ENCODE measurements at places on chromosomes 2 and 18. TPM values are rescaled to one million over a fixed set of nuclear protein-coding genes. Genes with fewer than 3 reads are reported as not detected.

The HAAO gene
- polyA plus RNA-seq, result 25.7 TPM

The SATB2 gene
- 3.6 TPM for polyA plus RNA-seq

The GKN2 gene
- 2.3 TPM for polyA plus RNA-seq

The FBXO36 gene
- 5.3 TPM for polyA plus RNA-seq

The ZFP36L2 gene
- 116 TPM for polyA plus RNA-seq

The POTEI gene
- polyA plus RNA-seq, result 0.57 TPM

The WBP1 gene
- 134 TPM for polyA plus RNA-seq

The TET3 gene
- 17.5 TPM for polyA plus RNA-seq

The MOCOS gene
- 1.1 TPM for polyA plus RNA-seq

The ASPRV1 gene
- polyA plus RNA-seq, result 3.1 TPM

The IL36RN gene
- 0.04 TPM for polyA plus RNA-seq

The DNPEP gene
- 71.3 TPM for polyA plus RNA-seq

The KYNU gene
- 1.1 TPM for polyA plus RNA-seq

GRCh38 chr2:129754831-129755230 lies 224.6 kb upstream of the RAB6C start:
- no peak for DNase-seq

GRCh38 chr18:43267818-43268217 lies 9.5 kb downstream of the SYT4 start:
- no peak for DNase-seq

DNA sequence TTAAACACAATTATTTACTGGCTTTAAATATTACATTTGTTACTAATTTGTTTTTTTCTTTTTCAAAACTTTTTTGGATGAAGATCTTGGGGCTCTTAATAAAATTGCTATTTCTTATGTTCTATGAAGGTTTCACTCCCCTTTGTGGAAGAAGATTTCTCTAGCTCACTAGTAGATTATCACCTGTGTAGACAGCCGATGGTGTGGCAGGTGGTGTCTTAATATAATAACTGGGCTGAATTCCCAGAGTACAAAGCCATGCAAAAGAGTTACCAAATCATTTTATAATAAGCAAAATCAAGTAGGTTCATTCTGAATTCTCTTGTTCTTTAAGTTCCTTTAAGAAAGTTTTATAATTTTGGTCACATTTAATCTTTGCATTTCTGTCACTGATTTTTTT lies 233.7 kb downstream of the CCDC102B start:
- no peak for DNase-seq

GRCh38 chr2:107430006-107430405 lies 396.7 kb upstream of the RGPD4 start:
- no peak for DNase-seq

GRCh38 chr18:77635451-77635850 lies 385.8 kb downstream of the GALR1 start:
- DNase-seq, result no peak

DNA sequence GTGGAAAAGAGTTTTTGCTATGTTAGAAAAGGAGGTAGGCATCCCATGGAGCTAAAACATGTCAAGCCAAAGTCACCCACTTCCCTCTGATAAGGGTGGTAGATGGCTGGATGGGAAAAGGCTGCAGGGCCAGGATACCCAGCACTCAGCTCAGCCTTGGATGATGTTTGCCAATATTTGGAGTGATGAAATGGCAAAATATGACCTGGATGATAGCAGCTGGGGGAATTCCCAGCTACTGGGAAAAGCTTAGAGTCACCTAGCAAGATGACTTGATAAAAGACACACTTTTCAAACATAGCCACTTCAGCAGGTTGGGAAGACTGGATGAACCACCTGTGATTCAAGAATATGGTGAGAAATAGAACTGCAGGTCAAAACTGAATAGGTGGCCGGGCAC lies 10.1 kb downstream of the RFX8 start:
- DNase-seq, result no peak

DNA sequence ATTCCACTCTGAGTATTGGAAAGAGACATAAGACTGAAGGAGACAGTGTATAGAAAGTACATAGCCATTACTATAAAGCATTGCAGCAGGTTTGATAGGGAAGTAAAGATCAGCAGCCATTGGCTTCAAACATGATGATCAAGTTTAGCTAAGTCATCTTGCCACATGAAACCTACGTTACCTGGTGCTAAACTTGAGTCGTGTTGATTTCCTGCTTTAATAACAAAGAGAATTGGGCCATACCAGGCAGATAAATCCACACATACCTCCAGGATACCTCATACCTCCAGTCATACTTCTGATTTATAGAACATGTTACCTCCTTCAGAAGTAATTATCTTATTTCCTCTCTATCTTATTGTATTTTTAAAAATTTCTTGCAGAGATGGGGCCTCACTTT lies 10.3 kb upstream of the KYNU start:
- no peak for DNase-seq

DNA sequence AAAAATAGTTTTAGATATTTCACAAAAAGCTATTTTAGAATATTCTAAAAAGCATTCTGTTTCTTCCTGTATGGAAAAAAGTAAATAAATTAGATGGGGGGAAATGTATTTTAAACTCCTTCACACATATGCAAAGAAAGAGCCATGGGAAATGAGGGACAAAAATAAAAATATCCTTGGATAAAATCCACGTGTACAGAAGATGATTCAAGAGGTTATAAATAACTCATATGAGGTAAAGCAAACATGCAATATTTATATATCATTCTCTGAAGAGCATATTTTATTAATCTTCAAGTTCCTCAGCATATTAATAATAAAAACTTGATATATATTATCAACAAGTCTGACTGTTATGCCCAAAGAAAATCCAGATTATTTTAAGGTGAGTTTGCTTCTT lies 8.8 kb upstream of the GFPT1 start:
- DNase-seq, result no peak

DNA sequence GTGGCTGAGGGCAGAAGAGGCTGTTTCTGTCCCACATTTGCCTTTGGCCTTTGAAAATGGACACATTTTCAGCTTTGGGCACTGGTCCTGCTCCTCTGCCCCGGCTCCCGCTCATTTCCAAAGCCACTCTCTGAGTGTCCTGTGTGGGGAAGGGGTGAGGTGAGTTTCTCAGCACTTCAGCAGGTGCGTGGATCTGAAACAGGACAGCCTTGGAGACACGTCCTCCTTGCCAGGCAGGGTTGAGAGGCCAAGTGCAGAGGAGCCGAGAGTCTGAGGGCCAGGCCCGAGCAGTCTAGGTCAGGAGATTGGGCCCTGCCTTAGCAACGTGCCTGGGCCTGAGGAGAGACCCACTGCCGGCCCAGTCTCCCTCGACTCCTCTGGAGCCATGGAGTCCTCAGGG lies 21.9 kb upstream of the ALPI start:
- no peak for DNase-seq

GRCh38 chr2:73907840-73908452 lies 15.1 kb downstream of the ACTG2 start:
- no peak for DNase-seq

GRCh38 chr2:69830045-69830905 lies 815 bp downstream of the GMCL1 start:
- DNase-seq, result no peak

DNA sequence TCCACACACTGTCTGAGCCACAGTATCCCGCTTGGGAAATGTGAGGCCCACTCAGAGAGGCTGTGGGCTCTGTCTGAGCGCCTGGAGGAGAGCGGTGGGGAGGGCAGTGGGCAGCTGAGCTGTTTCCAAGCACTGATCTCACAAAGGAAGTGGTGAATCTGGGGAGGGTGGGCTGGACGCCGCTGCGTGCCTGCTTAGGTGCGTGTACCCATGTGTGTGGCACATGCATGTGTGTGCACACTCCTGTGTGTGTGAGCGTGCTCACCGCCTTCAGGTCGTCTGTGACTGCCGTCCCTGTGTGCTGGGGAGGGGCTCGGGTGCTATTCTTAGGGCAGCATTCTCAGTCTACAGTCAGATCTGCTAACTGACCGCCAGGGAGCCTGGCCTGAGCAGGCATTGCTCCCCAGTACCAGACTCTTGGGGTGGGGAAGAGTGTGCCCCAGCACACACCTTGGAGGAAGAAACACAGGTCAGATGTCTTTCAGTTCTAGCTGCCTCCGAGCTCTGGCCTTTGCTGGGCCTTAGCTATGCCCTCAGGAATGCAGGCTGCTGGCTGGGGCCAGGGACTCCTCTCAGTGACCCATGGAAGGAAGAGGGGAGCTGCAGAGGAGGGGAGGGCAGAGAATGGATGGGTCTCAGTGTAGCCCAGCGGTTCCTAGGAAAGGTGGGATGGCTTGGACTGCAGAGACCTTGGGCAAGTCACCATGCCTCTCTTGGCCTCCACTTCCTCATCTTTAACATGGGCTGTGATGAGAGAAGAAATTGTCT lies 31.4 kb downstream of the KCNIP3 start:
- no peak for DNase-seq

DNA sequence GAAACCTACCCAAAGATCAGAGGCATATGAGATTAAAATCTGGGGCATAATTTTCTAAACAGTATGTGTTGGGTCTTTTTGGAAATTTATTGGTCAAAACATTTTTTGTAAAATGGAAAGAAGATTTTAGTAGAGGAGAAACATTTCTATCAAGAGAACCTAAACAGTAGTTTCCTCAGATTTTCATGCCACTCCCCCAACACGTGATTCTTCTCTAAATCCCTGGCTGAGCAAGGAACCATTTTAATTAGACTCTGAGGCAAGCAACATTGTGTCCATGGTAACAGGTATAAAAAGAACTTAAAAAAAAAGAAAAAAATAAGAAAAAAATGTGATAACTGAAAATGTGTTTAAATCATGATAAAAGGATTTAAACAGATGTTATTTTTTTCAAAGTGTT lies 1105.2 kb upstream of the ZEB2 start:
- DNase-seq, result no peak

DNA sequence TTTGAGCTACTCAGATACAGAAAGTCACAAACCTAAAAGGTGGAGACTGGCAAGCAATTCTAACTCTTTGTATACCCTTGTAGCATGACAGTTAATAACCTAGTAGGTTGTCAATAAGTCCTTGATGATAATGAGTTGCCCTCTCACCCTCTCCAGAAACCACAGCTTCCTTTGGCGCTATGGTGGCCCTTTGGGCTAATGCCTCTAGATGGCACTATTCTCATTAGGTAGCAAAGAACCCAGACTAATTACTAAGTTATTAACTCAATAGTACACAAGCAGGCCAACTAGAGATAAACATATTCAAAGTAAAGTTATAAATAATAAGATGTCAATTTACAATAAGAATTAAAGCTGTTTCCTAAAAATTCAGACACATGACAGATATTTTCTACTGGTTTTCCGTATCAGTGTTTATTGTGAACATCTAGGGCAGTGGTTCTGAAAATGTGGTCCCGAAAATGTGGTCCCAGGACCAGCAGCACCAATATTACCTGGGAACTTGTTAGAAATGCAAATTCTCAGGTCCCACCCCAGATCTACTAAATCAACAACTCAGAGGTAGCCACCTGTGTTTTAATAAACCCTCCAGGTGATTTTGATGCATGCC lies 41.1 kb downstream of the LDAH start:
- DNase-seq, result no peak

GRCh38 chr2:133525613-133526529 lies 42.4 kb downstream of the NCKAP5 start:
- peak; percentile 40 for DNase-seq

- DNase-seq, result no peak
Observed at GRCh38 chr2:100862081-100862480, 42.1 kb downstream of the NPAS2 start.

- no peak for DNase-seq
Observed at GRCh38 chr18:31877900-31878299, 65.0 kb downstream of the TRAPPC8 start.

- no peak for DNase-seq
Observed at GRCh38 chr2:100988630-100989417, 13.3 kb upstream of the RPL31 start.

- DNase-seq, result no peak
Observed at GRCh38 chr2:20582600-20583221, 68.2 kb downstream of the HS1BP3 start.

DNA sequence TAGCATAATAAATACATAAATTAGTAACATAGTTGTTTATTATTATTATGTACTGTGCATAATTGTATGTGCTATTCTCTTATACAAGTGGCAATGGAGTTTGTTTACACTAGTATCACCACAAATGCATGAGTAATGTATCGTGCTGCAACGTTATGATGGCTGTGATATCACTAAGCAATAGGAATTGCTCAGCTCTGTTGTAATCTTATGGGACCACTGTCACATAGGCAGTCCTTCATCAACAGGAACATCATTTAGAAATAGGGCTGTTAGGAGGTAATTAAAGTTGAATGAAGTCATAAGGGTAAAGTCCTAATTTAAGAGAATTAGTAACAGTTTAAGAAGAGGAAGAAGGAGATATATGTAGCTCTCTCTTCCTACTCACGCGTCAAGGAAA lies 33.8 kb downstream of the TEX51 start:
- no peak for DNase-seq

DNA sequence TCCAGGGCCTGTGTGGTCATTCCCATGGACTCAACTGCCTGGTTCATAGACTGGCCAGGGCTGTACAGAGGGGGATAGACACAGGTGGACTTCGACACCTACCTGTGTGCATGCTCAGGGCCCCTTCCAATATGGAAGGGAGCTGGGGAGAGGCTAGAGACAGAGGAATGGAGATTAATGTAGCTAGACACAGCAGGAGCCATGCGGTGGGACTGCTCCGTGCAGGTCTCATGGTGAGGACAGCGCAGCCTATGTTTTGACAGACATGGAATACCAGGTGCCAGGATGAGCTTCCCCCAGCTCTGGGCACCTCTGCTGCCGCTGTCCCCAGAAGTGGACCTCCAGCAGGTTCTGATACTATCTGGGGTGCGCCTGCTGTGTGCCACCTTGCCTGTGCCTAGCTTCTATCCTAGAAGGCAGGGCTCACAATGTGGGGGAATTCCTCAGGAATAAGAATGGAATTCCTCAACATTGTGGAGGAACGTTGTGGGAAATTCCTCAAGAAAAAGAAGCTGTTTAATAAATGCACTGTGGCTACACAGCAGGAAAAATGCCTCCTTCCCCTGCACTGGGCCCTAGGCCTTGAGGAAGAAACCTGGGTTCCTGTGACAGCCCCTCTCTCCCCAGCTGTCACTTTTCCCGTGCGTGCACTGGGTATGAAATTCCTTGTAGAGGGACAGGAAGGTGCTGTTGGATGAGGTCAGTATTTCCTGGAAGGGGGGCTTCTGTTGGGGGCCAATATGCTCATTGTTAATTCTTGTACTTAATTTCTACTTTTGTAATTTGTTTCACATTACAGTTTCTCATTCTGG lies 7.3 kb downstream of the IL1R1 start:
- no peak for DNase-seq

DNA sequence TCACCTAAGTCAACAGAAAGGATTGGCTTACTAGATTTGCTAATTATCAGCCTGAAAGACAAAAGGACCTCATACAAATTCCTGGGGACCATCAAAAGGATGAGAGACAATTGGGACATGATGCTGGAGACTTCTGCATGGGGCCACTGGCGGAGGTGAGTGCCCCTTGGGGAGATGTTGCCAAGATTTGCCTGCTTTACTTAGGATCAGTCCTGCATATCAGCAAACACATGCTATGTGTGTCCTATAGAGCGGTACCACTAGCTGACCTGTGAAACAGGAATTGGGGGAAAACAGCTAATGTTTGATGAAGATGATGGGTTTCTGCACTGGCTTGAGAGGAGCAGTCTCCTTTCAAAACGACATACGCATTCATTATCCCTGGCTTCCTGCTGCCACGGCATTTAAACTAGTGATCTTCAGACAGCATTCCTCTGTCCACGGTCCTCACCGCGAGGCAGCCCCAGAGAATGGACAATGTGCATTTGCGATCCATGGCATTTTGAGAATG lies 104.2 kb downstream of the TGIF1 start:
- DNase-seq, result no peak

Measured in right lung (tissue), 10 donors.